ENCODE measurements at places on chromosomes 1 and 21.

GRCh38 chr1:9881838-9882249 is 28.2 kb downstream of the CTNNBIP1 start:
- peak; percentile 75 for DNase-seq

DNA sequence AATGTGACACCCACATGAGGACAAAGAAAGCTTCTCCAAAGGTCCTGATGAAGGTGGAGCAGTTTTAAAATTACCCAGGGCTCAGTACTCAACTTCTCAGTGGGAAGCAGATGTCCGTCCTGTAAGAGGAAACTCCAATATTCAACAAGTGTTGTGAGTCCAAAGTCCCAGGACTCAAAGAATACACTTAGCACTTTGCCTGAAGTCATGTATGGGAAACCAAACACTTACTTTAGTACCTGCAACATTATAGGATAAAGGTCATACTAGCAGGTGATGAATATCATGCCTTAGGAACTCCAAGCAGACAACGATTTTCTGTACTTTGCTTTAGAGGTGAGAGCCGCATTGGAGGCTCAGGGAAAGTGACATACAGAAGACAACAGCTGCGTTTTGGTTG is 37.2 kb upstream of the ST6GALNAC3 start:
- no peak for DNase-seq

- DNase-seq, result peak; percentile 82
Measured at GRCh38 chr1:162541619-162542141, 19.8 kb upstream of the UAP1 start.

- DNase-seq, result no peak
Measured at GRCh38 chr1:29972421-29973053, 736.2 kb downstream of the PTPRU start.

GRCh38 chr1:53116307-53116810 is 26.1 kb downstream of the SLC1A7 start:
- DNase-seq, result no peak

DNA sequence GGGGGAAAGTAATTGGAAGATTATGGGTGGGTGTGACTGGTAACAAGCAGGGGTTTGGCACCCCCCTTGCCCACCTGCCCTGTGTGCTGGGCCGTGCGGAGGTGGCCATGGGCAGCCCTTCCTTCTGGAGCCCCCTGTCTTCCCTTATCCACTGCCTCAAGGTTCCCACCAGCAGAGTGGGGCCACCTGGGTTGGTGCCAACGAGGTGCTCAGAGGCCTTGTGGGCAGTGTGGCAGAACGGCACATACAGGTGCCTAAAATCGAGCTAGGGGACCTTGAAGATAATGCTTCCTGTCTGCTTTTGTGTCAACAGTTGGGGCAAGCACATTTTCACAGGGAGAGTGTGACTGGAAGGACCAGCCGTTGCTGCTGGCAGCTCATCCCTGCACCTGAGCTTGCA is 161.8 kb downstream of the PCBP3 start:
- no peak for DNase-seq

GRCh38 chr1:229278120-229278741 is 7.3 kb downstream of the RAB4A start:
- DNase-seq, result no peak

GRCh38 chr1:244653439-244654107 is 647 bp downstream of the DESI2 start:
- peak; percentile 7 for DNase-seq

DNA sequence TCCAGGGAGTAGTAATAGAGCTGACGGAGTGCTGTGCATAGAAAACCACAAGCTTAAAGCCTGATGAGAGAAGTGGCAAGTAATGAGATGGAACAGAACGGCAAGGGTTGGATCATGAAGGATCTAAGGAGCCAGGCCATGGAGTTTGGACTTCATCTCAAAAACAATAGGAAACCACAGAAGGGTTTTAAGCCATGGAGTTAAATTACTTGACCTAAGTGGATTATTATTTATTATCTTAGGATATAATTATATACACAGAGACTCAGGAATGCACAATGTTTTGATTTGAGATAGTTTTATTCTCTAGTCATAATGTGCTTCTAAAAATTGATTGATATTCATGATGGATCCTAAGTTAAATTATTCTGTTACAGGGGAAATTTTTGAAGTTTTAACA is 242.4 kb downstream of the PLPP3 start:
- DNase-seq, result no peak

GRCh38 chr1:240833075-240833474 is 221.1 kb upstream of the GREM2 start:
- DNase-seq, result no peak

All from GM03348 (cell line).